ENCODE measurements at places on chromosomes 3 and 15.

DNA sequence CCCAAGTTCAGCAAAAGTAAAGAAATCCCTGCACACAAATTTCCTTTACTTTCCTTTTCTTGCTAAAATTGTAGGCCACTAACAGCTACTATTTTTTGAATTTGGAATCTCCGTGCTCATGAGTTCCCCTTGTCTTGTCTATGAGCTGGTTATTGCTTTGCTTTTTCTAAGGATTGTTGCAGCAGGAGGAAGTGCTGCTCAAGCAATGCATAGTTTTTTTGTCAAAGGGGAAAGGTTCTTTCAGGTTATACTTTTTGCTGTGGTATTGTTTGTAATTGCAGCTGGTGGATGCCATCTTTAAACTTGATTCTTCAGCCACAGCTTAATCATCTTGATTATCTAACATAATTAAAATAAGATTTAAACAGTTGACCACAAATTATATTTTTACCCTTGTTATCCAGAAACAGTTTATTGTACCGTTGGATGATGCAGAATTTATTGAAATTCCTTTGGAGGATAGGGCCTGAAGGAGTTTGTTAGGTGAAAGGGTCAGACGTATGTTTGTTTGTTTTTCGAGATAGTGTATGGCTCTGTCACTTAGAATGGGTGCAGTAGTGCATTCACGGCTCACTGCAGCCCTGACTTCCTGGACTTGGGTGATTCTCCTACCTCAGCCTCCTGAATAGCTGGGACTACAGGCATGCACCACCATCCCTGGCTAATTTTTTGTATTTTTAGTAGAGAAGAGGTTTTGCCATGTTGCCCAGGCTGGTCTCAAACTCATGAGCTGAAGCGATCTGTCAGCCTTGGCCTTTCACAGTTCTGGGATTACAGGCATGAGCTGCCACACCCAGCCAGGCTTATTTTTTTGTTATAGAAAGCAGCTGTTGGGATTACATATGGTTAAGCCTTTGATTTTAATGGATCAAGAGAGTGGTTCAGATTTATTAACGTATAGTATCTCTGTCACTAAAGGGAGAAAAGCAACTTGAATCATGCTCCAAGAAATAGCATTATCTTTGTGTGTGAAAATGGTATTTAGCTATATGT, 11.7 kb downstream of the MGA start:
- no peak for DNase-seq

- no peak for DNase-seq
Measured at GRCh38 chr3:120730576-120731542, 11.5 kb downstream of the RABL3 start.

GRCh38 chr3:59979542-59979941, 929.7 kb upstream of the CFAP20DC start:
- no peak for DNase-seq

DNA sequence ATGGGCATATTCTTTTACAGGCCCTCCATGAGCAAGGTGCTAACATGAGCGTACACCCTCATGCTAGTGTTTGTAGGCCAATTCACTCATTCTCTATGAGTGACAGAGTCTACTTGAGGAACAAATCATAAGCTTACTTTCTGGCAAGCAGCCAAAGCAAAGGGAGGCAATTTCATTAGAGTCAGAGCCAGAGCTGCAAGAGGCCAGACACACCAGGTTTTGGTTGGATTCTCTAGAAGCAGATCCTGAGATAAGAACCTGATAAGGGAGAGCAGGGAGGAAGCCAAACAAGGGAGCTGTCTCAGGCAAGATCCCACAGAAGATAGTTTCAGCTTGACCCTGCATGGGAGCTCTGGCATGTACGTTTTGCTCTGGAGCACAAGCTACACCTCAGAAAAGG, 214.1 kb upstream of the CTNNB1 start:
- no peak for DNase-seq

DNA sequence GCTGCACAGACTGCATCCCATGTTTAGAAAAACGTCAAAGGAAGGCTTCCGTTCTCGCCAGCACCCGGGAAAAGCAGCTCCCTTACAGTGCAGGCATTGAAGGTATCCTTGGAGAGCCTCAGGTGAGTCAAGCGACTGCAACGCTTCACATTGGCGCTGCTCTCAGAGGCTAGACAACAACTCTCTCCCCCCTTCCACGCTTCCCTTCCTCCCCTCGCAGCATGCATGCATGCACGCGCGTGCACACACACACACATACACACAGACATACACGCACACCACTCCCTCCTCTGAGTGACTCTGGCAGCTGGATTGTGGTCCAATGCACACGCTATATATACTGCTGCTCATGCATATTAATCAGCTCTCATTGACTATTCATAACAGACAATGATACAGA, 191.1 kb downstream of the PDZRN3 start:
- DNase-seq, result no peak

GRCh38 chr3:63706321-63707085, 54.0 kb downstream of the SNTN start:
- DNase-seq, result no peak

DNA sequence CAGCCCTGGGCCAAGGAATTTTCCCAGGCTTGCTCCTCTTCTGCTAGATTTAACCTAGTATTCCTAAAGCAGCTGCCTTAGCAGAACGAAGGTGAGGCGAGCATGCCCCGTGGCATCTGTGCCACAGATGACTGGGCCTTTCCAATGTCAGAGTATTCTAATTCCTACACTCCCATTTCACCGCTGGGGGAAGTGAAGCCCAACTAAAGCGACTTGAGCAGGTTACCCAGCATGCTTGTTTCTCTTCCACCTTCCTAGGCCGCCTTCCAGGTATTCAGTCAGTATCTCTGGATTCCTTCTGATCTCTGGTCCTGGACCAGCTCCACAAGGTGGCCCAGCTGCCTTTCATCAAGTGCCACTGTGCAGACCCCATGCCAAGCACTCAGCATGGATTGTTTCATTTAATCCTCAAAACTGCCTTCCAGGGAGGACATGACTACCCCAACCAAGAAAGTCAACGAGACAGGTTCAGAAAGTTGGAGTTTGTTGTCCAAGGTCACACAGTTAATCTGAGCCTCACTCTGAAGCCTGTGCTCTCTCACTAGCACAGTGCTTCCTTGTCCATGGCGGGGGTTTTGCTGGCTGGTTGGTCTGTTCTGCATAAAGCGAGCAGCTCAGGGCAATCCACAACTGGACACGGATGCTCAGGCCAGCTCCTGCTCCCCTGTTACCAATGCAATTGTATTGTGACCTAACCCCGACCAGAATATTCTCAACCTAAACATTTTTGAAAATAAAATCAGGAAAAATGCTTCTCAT, 15.1 kb downstream of the MYO5C start:
- no peak for DNase-seq

DNA sequence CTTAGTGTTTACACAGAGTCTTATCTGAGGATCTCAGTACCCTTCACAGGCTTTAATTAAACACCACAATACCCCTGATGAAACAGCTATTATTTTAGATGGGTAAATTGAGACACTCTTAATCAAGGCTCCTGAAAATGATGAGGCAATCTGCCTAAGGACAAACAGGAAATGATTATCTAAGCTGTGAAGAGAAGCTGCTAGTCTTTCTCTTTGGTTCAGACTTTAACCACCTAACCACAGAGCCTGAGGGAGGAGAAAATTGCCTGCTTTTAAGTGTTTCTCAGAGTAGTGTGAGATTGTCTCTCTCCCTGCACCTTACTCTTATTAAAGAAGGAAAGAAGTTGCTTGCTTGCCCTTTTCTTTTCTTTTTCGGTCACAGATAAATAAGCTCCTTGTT, 364.3 kb upstream of the ADAMTS9 start:
- no peak for DNase-seq

GRCh38 chr15:95162531-95162930, 931.2 kb downstream of the MCTP2 start:
- no peak for DNase-seq

DNA sequence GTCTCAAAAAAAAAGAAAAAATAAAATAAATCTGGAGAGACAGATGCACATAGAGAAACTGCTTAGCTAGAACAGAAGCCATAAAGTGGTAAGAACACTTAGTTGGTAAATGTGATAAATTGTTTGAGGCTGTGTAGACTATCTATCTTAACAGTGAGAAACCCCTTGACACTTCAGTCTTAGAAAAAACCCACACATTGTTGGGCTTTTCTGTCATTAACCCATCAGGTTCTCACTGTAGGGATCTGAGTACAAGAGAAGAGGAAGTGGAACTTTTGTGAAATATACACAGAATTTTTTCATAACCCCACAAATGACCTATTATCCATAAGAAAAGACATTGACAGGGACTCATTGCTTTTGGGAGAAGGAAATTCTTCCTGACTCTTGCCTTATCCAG, 24.4 kb downstream of the TP63 start:
- no peak for DNase-seq

DNA sequence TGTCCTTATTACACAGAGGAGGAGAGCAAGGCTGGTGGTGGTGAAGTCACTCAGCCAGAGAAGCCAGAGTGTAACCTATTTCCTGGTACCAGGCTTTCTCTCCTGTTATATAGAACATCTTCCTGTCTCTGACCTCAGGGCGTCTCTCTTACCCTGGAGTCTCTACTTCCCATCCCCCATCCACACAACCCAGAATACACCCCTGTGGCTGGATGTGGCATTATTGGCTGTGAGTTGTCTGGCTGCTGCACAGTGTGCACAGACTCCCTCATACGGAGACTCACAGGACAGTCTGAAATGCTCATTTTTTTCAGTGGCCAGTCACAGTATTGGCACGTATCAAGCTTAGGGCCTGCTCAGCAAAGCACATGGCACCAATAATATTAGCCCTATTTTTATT, 8.6 kb downstream of the PODXL2 start:
- DNase-seq, result no peak

DNA sequence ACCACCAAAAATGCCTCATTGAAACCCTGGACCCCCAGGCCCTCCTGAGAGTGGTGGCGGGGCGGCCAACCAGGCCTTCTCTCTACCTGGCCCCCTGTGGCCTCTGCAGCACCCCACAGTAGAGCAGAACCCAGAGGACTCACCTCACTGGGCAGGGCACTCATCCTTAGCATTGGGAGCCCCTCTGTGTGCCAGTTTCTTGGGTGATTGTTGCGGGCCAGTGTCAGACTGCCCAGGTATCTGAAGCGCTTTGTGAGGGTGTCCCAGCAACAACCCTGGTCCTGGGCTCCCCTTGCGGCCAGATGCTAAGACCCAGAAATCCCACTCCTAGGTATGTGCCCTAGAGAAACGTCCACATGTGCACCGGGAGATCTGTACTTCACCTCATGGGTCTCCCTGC, 20.7 kb upstream of the MRPS22 start:
- no peak for DNase-seq

DNA sequence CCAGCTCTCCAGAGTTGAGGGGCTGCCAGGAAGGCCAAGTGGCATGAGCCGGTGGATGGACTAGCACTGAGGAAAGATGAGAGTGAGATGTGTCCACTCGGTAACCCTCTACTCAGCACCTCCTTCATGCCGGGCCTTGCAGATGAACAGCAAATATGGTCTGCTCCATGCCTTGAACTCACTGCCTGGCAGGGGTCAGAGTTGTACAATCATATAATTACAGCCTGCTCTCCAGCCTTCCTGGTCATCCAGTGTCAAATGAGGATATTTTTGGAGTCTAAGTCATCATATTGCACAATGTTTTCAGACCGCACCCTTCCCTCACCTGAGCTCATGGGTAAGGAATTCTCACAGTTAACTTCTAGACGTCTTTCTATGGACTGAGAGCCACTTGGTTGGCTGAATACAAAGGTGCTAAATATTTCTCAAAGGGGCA, 4.9 kb downstream of the MGLL start:
- no peak for DNase-seq

GRCh38 chr3:58581328-58582091, 4.3 kb upstream of the FAM107A start:
- DNase-seq, result no peak

DNA sequence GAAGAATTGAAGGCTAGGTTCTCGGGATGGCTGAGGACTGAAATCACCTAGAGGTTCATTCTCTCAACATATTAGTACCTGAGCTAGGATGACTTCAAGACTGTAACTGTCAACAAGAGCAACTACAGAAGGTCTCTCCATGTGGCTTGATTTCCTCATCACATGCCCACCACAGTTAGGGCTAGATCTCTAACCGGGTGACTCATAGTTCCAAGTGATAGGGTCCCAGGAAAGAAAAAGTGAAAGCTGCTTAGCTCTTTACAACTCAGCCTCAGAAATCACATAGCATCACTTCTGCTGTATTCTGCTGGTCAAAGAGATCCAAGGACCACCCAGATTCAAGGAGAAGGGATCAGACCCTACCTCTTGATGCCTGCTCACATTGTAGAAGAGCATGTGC, 165.4 kb upstream of the AGTR1 start:
- no peak for DNase-seq

DNA sequence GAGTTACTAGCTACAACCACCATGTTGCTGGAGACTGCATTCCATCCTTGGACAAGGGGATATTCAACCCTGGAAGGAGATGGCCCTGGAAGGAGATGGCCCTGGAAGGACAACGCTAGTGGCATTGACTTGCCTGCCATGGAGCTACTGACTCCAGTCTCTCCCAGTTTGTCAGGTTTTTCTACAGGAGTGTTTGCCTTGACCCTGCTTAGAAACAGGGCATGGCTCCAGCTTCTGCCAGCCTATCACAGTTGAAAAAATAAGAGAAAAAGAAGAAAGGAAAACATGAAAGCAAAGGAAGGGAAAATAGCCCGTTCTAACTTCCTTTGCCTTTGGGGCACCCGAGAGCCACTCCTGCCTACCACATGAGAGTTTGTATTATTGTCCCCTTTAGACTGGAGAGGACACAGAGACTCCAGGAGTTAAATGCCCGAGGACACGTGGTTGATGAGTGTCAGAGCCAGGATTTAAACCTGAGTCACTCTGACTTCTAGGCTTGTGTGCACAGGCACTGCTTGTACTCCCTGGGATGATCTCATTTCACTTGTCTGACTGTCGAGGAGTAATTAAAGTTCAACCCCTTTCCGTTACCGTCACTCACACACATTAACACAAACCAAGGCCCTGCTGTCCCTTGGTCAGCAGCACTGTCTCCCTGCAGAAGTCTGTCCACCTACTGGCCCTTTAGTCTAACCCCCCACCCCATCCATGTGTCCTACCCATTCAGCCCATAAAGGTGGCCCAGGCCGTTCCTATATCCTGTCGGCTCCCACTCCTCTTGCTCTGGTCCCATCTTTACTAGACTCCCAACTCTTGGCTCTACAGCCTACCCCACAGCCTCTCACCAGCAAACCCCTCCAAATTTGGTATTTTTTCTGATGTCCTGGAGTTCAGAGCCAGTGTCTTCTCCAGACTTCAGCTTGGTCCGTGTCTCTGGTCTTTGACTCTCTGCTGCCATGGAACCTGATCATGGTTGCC, 46.1 kb downstream of the C2CD4A start:
- DNase-seq, result peak; percentile 86

- DNase-seq, result no peak
Measured at GRCh38 chr15:92438471-92438870, 44.8 kb downstream of the ST8SIA2 start.

- no peak for DNase-seq
Measured at GRCh38 chr3:115226844-115227445, 79.9 kb upstream of the ZBTB20 start.

GRCh38 chr3:134543113-134543512, 57.3 kb downstream of the CEP63 start:
- no peak for DNase-seq

- DNase-seq, result no peak
Measured at GRCh38 chr3:195270079-195270816, 711 bp downstream of the XXYLT1 start.

All from stromal cell of bone marrow (primary cell).